ENCODE measurements at places on chromosomes 12 and 14.

DNA sequence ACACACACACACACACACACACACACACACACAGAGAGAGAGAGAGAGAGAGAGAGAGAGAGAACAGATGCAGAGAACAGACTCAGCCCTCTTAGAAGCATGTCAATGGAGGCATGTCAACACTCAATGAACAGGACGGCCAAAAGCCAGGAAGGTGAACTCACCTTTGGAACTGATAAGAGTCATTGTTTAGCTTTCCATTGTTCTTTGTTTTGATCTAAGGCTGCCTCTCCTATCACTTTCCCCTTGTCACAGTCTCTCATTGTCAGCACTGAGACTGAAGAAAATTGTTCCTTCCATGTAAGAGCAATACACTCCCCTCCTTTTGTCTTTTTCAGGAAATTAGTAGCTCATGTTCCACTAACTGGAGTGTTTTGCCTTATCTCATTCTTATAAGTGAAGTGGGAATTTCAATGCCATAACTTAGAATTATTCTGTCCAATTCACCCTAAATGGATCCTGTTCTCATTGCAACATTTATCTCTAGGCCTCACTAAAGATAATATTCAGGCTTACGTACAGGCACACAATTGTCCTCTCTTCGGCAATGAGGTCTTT lies 218.0 kb downstream of the DUSP6 start:
- no peak for DNase-seq

DNA sequence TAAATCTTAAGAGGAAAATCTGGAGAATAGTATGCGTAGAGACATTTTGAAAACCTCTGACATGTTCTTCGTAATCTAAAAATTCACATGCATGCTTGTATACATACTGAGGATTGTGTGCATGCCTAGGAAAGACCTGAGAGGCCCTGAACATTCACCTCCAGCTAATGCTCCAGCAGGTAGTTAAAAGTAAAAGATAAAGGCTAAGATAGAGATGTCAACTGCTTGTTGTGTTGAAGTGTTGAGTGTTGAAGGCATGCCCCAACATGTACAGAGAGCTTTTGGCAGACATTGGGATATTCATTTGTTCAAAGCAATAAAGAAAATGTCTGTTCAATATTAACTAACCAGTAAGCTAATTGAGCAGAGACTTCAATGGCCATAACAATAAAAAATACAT lies 118.6 kb upstream of the SYT1 start:
- no peak for DNase-seq

- DNase-seq, result no peak
Observed at GRCh38 chr12:84924981-84925380, 12.4 kb upstream of the SLC6A15 start.

DNA sequence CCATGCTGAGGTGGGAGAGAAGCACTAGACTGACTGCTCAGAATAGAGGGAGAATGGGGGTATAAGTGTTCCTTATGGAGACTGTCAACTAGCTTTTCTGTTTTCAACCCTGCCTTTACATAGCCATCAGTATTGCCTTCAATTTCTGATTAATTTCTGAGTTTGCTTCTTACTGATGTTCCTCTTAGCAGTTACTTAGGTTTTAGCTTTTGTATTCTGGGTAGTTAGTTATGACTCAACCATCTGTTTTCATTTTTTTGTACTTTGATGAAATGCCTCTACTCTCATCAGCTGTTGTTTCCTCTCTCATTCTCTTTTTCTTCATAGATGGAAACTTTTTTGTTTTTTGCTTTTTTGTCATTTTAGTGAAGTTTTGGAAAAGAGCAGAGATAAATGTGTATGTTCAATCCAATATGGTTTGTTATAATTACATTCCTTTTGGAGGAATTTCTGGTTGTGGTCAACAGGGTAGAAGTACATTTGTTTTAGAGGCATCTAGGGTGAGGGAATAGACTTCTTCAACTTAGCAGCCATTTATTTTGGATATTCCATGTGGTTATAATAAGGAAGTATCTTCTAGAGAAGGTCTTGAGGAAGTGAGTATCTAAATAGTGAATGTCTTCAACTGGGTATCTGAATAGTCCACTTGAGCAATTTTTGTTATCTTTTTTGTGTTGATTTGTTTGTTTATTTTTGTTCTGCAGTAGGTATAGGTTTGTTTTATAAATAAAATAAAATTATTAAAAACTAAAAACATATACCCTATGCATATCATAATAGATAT lies 29.6 kb downstream of the PMCH start:
- DNase-seq, result no peak

- DNase-seq, result no peak
Observed at GRCh38 chr14:69879175-69880043, at the start of gene SMOC1. Gene SMOC1, plus strand, starts transcription at chr14:69879416. Its CDS starts 263 bp downstream, at chr14:69879679.

- no peak for DNase-seq
Observed at GRCh38 chr12:14885718-14886221, at the start of gene MGP. Gene MGP, minus strand, starts transcription at chr12:14885854. Its CDS starts 63 bp downstream, at chr12:14885791.

GRCh38 chr12:8449355-8449859 lies 6.4 kb upstream of the CLEC6A start:
- DNase-seq, result no peak

- no peak for DNase-seq
Observed at GRCh38 chr12:70854138-70854537, 66.4 kb downstream of the PTPRR start.

DNA sequence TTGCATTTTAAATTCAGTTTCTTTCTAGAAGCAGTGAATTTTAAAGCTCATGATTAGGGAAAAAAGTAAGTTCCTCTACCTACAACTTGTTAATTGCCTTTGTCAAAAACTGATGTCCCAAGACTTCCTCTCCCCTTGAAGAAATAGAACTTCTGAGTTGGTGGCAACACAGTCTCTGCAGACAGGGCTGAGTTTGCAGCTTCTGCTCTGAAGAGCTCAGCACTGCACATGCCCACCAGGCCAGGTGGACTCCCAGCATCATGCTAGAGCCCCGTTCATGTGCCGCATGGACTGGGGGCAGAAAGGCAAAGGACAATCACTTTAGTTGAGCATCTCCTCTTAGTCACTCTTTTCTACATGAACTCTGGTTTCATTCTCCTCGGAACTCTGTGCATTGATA lies 620.1 kb downstream of the VRK1 start:
- DNase-seq, result no peak

GRCh38 chr12:54017027-54017788 lies 8.4 kb downstream of the HOXC8 start:
- no peak for DNase-seq

GRCh38 chr12:75892731-75893408 lies 138.7 kb downstream of the PHLDA1 start:
- no peak for DNase-seq

GRCh38 chr12:126874427-126875026 lies 1392.4 kb upstream of the TMEM132C start:
- peak; percentile 17 for DNase-seq

DNA sequence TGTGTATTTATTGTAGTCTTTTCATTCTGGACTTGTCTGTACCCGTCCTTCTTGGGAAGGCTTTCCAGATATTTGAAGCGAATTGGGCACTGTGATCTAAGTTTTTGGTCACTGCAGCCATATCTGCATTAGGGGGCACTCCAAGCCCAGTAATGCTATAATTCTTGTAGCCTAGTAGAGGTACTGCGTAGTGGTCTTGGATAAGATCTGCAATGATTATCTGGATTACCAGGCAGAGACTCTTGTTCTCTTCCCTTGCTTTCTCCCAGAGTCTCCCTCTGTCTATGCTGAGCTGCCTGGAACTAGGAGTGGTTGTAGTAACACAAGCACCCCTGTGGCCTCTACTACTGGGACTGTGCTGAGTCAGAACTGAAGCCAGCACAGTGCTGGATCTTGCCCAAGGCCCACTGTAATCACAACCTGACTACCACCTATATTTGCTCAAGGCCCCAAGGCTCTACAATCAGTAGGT lies 30.0 kb downstream of the SLC38A2 start:
- DNase-seq, result no peak

- DNase-seq, result no peak
Observed at GRCh38 chr14:68952531-68953195, 26.4 kb downstream of the ACTN1 start.

DNA sequence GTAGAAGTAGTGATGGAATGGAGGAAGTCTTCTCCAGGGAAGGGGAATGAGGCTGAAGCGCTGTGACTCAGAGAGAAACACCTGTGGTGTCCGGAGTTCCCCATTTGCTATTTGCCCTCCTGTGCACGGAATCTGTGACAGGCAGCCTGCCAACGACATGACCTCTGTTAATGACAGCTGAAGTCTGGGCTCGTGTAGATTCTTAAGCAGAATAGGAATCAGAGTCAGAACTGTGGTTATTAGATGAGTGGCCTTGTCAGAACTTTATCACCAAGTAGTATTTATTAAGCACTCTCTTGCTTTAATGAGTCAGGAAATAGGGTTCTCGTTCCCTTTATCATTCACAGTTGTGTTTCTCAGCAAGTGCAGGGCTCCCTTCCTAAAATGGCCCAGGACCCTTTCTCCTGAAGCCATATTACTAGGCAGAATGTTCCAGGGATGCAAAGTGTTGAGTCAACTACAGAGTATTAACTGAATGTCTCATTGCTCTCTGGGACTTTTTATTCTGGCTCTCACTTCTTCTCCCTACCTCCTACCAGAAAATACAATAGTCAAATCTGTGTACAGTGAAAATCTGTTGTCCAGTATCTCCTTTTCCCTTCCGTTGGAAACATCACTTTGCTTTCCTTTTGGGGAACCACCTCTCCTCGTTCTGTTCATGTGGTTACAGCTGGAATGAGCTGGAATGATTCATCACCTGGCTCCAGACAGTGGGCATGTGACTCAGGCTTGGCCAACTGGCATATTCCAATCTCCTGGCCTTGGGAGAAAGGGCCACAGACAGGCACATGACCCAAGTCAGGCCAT lies 77.8 kb upstream of the MAX start:
- DNase-seq, result no peak

DNA sequence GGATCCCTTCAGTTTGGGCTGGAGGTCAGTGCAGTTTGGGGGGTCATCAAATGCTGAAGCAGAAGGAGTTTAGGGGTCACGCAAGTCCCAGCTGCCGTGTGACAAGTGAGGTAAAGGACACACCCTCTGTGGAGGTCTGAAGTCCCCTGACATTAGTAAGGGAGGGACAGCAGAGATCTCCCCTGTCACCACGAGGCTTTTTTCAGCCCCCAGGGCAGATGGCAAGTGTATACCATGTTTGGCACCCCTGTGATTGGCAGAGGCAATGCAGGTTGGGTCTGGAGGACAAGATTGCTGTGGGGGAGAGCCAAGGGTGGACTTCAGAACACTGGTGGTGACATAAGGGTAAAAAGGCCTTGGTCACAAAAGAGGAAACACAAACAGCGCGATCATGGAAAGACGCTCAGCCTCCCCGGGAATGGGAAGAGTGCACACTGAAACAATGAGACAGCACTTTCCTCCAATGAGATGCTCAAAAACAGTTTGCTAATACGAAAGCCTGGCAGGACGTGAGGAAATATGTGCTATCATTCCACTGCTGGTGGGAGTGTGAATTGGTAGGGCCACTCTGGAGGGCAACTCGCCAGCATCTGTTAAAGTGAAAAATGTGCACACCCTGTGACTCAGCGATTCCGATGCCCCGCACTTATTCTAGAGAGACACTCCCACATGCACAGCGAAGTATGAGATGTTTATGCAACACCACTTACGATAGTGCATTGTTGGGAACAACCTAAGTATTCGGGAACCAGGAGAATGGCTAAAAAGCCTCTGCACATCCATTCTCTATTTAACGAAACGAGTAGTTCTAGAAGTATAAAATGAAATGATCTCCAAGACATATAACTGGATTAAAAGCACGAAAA lies 14.4 kb upstream of the CD27 start:
- DNase-seq, result no peak

- no peak for DNase-seq
Observed at GRCh38 chr12:62817556-62818271, 117.2 kb downstream of the PPM1H start.

GRCh38 chr14:63951429-63951828 lies 98.6 kb downstream of the SYNE2 start:
- no peak for DNase-seq

DNA sequence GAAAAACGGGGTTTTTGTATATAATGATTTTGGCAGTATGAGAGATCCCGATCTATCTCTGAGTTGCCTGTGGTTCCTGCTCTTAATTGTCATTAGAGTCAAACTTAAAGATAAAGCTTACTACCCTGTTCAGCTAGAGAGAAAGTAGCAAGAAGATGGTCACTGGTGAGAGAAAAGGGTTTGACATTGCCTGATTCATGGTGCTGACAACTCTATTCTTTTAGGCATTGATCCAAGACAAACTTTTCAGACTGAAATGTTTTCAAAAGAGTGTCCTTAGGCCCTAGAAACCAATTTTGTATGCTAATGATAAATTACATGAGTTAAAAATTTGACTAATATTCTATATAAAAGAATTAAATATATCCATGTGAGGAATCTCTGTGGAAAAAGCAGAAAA lies 35.1 kb downstream of the PELI2 start:
- no peak for DNase-seq

GRCh38 chr14:52422650-52423356 lies 108.7 kb downstream of the PTGER2 start:
- DNase-seq, result no peak

DNA sequence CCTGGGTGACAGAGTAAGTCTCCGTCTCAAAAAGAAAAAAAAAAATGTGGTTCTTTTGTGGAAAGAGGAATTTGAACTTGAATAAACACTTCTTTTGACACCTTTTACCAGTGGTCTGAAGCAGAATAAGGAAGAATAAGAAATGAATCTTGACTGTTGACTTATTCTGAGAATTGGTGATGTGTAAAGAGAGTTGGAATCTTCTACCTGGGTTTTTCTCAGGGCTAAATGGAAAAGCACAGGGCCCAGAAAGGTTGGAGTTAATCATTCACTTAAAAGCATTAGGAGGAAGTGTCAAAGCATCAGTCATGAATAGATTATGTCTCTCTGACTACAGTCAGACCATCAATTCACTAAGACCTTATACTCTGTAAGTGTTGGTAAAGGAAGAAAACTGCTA lies 13.9 kb downstream of the PNMA1 start:
- no peak for DNase-seq

DNA sequence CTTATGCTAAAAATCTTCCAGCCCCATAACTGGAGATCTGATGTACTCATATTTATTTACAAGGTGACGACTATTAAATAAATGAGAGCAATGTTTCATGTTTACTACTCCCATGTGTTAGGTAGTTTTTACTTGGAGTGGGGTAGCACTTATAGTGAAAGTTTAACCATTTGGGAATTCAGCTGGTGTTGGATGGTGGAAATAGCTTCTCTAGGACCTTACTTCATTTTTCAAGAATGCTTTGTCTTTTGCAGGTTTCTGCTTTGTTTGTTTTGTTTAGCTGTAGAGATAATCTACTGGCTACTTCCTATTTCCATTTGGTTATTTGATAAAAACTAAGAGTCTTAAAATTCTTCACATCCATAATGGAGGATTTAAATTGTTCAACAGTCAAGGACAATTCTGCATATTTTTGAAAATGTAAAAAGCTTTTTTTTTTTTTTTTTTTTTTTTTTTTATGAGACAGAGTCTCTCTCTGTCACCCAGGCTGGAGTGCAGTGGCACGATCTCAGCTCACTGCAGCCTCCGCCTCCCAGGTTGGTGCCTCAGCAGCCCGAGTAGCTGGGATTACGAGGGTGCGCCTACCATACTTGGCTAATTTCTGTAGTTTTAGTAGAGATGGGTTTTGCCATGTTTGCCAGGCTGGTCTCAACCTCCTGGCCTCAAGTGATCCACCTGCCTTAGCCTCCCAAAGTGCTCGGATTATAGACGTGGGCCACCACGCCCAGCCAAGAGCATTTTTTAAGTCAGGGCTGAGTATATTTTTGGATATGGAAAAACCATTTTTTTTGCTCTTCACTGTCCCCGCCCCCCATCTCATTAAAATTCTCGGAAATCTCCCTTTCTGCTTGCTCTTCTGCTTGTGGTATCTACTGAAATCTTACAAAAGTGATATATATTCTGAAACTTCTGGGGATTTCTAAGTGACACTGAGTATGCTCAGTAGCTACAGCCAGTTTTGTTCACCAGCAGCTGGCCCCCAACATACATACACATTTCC lies 1.4 kb upstream of the ABCD2 start:
- no peak for DNase-seq

GRCh38 chr12:19198272-19198671 lies 68.7 kb downstream of the PLEKHA5 start:
- DNase-seq, result no peak

Data from stimulated activated CD8-positive, alpha-beta memory T cell treated with anti-CD3 and anti-CD28 coated beads, Interleukin-4, amount 100 ng/mL, for 1 hour (primary cell).